ENCODE measurements at places on chromosomes 6 and 20. TPM values are rescaled to one million over a fixed set of nuclear protein-coding genes. Genes with fewer than 3 reads are reported as not detected.

Gene DLL1
- 3.2 TPM for total RNA-seq

Gene TEAD3
- 0.19 TPM for total RNA-seq

Gene PDYN
- total RNA-seq = not detected

Gene SLC17A1
- total RNA-seq = not detected

Gene UCKL1
- 32.4 TPM for total RNA-seq

Gene SLC22A7
- not detected for total RNA-seq

Gene CTCFL
- total RNA-seq = not detected

Gene PBOV1
- total RNA-seq = not detected

All from vein endothelial cell (primary cell).